ENCODE measurements at places on chromosomes 3 and 15.

GRCh38 chr15:58472221-58472620 lies 40.4 kb downstream of the LIPC start:
- no peak for DNase-seq

DNA sequence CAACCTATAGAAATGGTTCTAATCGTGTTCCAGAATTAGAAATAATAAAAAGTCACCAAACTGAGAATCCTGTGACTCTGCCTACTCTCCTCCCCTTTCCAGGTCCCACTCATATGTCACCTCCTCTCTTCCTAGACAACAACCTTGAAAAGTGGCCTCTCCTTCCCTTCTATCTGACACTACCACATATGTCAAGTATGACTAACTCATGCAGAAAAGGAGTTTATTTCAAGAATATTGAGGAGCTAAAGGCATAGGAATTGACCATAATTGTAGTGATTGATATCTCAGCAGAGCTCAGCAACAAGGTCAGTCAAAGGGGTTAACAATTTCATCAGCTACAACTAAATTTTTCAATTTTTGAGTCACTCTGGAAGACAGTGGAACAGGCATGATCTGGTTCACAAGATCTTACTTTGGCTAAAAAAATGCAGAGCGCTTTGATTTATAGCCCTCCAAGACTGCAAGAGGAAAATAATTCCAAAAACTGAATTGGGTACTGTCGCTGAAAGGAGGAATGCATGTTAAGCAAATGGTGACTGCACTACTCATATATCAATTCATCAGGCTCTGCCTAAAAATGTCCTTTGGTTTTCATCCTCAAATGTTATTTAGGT lies 160.6 kb upstream of the ARHGEF26 start:
- DNase-seq: no peak

GRCh38 chr15:81146466-81146865 lies 12.4 kb downstream of the CFAP161 start:
- no peak for DNase-seq

- no peak for DNase-seq
Observed at GRCh38 chr3:131491775-131492174, 11.0 kb downstream of the MRPL3 start.

GRCh38 chr3:172585954-172586353 lies 62.7 kb upstream of the TNFSF10 start:
- no peak for DNase-seq

DNA sequence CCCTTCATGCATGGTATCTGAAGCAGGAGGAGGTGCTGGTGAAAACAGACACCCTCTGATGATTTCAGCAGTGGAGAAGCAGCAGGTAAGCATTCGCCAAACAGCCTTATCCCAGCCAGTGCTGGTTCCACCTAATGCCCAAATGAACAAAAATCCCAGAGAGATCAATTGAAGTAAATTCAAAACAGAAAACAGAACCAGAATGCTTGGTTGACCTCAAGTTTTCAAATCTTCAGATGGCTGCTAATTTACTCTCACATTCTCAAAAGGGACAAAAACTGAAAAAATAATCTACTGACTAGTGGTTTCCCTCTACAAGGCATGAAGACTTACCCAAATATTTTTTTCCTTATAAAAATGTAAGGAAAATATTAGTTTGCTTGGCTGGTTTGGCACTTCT lies 87.0 kb upstream of the MYO5C start:
- DNase-seq: no peak

DNA sequence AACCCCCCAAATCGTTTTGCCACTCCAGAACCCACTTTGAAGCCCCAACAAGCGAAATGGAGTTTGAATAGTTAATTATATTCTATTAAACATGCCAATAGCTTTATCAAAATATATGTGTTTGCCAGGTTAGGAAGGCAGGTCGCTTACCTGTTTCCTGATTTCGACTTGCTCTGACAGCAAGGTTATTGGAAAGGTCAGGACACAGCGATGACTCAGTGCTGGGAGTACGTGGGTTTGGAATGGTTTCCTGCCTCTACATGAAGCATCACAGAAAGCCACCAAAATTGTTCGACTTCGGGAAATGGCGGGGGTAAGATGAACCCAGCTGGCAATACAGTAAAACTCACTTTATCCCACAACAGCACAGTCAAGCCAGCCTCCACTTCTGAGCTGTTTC lies 135.6 kb upstream of the ABI3BP start:
- DNase-seq: no peak

- peak; percentile 66 for DNase-seq
Observed at GRCh38 chr3:178663201-178663934, 127.1 kb downstream of the KCNMB2 start.
